ENCODE measurements at places on chromosomes 16 and 17.

DNA sequence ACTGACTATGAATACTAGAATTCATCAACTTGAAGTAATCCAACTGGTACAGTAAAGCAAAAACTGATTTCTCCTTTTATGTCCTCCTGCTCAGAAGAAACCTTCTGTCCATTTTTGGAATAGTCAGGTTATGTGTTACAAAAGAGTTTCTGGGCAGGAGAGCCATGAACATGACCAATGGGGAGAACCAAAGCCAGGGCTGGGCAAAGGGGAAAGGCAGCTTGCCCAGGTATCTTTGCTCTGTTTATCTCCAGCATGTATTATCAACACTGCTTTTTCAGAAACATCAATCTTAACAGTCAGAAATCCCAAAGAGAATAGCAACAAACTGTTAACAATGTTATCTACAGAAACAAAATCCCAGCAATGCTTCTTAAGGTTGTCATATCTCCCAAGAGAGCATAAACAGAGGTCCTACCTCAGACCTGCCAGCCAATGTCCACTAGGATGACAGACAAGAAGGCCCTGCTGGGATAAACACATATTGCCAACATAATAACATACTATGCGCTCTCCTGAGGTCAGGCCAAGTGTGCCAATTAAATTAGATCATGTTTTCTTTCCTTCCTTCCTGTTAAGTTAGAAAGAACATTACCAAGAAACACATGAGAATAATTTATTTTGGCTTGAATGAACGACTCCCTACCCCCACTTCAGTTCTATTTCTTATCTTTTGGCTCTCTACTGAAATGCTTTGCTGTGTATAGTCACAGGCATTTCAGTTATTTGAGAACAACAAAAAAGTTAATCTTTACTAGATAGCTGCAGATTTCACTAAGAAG is 28.0 kb downstream of the BLMH start:
- no peak for DNase-seq

- DNase-seq = no peak
These were observed 7.4 kb upstream of the FN3KRP start for GRCh38 chr17:82709024-82709675.

GRCh38 chr16:48295488-48296281 is 48.3 kb upstream of the ABCC11 start:
- peak; percentile 70 for DNase-seq

DNA sequence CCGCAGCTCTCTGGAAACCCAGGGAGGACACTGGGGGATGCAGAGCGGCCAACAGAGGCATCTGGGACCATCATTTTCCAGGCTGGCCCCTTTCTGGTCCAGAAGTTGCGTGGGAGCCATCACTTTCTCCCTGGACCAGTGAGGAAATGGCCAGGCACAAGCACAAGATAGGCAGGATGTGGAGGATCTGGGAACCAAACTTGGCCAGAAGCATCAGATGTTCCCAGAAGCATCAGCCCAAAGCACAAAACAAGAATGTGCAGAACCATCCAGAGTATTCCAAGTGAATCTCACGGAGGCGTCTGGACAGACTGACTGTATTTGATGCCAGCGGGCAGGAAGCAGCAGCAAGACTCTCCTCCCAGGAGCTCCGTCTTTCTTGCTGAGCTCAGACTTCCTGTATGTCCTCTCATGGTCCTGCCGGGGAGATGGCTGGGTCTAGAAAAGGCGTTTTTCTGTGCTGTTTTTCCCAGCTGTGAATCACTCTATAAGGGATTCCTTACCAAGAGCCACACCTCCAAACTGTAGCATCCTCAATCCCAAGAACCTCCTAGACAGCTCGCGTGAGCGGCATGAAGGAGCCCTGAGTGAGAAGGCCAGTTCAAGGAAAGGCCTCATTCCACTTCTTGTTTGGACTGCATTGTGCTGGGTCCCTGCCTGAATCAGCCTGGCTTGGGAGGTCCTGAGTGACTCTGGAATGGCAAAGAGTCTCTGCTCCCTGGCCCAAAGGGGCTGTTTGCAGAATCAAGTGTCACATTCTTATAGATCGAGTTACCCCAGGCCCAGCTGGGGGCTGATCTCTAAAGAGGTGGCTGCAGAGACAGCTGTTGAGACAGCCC is 49.5 kb upstream of the MTSS2 start:
- DNase-seq = no peak

DNA sequence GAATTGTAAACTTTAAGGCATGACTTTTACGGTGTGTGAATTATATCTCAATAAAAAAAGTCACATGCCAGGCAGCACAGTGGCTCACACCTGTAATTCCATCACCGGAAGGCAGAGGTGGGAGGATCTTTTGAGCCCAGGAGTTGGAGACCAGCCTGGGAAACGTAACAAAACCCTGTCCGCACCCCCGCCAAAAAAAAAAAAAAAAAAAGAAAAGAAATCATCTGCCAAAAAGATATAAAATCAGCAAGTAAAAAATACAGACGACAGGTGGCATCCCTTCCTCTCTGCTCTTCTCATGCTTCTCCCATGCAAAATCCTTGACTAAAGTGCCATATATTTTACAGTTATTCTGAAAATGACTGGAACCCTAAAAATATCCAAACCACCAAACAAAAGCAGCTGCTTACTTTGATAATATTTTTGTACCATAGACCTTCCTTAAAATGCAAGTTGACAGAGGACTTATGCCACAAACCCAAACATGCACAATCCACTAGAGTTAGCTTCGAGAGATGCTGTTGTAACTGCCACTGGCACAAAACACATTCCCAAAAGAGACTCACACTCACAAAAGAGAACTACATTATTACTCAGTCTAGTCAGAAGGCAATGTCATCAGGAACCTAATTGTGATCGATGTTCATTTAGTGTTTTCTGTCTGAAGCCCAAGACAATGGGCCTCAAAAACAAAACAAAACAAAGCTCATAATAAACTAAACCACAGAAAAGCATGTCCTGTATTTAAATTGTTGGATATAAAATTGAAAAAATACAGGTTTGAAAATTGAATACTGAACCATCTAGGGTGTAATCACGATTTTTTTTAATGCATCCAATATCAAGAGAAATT is 2.4 kb downstream of the CRLF3 start:
- DNase-seq = no peak

- no peak for DNase-seq
These were observed 10.8 kb upstream of the RIPOR1 start for GRCh38 chr16:67517661-67518423.

DNA sequence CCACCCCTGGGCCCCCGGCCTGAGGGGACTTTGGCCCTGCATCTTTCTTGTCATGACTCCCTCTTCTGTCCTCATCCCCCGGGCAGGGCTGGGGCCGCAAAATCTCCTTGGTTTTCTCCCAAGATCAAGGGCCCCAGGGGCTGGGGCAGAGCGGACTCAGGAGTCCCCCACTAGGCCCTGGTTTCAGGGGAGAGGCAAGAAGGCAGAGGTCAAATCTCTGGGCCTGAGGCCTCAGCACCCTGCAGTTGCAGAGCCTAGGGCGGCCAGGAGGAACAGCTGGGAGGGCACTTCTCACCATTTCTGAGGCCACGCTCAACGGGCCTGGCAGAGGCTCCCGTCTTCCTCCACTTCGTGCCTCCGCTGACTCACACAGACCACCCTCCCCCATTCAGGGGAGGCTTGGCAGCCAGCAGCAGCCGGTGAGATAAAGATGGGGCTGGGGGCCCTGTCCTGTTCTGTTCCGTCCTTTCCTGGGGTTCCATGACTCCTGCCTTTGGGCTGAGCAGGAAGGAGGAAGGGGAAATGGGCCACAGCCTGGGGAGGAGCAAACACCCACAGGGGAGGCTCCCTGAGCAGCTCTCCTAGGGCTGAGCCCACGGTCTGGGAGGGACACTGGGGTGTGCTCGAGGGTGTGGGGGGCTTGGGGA is 12.4 kb downstream of the ZSCAN10 start:
- DNase-seq = no peak

DNA sequence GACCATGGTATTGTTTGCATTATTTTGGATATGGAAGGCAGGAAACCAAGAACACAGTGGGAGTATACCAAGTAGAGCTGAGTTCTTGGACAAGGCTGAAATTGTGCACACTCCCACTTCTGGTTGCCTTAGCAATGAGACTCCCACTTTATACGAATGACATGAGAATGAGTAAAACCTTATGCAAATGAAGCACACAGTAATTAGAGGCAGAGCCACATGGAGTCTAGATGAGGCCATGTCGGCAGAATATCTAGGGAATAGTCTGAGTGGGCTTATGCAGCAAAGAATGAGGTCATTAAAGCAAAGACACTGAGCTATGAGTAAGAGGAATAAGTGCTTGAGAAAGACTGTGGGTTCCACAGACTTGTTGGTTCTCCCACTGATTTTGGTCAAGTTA is 178.7 kb downstream of the GRIN2A start:
- DNase-seq = no peak

DNA sequence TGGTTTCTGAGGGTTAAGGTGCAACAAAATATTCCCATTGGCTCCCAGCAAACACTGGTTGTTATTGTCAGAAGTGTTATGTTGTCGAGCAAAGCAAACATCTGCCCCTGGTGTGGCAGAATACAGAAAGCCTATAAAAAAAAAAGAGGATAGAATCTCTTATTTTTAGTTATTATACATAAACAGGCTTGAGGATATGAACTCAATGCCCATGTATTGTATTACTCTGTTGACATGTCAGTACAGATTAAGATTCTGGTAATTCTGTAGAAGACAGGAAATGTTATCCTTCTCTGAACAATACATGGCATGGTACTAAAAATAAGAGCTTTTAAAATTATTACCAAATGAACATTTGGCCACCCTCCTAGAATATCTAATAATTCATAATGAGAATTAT is 73.7 kb downstream of the CA4 start:
- DNase-seq = no peak

DNA sequence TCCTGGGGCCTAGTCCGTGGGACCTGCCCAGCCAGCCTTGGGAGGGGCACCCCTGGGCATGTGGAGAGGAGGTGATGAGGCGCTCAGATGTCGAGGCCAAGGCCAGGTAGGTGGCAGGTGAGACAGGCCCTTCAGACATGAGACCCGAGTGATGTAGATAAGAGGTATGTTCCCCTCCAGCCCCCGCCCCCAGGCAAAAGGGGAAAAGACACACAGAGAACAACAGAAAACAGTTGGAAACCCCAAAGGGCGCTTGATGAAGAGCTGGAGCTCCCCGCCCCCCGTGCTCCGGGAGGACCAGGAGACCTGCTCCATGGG is 95.4 kb upstream of the CBX4 start:
- DNase-seq = no peak

DNA sequence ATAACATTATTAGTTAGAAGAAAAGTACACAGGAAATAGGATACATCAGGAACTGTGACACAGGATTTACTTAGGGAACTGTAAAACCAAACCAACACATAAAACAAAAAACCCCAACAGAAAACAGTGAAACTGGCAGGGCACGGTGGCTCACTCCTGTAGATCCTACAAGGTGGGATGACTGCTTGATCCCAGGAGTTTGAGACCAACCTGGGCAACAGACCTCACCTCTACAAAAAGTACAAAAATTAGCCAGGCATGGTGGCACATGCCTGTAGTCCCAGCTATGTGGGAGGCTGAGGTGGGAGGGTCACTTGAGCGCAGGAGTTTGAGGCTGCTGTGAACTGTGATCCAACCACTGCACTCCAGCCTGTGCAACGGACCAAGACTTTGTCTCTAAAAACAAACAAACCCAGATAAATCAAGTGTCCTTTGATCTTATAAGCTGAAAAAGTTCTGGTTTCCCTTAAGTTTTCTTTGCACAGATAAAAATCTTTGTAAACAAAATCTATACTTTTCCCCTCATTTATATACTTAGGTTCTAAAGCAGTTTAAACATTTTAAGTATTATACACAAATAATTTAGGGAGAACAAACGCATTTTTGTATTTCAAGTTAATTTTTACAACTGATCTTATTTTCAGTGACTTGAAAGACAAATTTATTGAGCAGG is 111.5 kb upstream of the TOB1 start:
- DNase-seq = no peak

- DNase-seq = no peak
These were observed 230.7 kb upstream of the CCL2 start for GRCh38 chr17:34024386-34024785.

DNA sequence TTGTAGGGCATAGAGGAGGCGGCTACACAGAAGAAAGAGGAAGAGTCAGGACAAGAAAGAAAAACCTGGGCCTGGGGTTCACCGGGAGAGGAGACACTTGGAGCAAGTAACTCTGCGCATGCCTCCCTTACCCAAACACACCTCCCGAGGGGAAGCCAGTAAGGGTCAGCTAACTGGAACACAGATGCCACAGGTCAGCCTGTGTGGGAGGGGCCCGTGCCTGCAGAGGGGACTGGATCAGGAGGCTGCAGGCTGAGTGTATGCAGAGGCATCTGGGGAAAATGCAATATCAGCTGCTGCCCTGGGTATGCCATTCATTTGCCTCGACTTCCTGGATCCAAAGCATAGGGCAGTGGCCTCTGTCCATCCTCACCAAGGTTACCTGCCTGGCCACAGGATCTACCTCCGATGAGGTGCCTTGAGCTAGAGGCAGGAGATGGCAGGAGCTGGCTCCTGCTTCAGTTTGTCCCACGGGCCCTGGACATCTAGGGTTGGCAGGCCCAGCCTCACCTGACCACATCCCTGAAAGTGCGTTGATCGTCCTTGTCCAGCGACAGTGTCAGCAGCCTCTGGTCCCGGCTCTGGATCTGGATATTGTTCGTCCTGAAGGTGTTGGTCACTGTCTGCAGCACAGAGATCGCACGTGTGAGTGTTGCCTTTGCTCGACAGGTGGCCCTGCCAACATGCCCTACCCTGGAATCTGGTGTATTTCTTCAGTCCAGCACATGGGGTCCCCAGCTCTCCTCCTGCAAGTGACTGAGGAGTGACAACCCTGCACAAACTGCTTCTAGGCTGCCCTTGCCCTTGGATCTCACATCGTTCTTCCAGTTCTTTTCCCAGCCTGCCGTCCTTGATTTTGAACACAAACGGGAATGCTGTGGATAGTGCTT is 4.6 kb upstream of the MFSD6L start:
- DNase-seq = no peak

GRCh38 chr17:74738051-74738996 is 1.3 kb downstream of the RAB37 start:
- no peak for DNase-seq

DNA sequence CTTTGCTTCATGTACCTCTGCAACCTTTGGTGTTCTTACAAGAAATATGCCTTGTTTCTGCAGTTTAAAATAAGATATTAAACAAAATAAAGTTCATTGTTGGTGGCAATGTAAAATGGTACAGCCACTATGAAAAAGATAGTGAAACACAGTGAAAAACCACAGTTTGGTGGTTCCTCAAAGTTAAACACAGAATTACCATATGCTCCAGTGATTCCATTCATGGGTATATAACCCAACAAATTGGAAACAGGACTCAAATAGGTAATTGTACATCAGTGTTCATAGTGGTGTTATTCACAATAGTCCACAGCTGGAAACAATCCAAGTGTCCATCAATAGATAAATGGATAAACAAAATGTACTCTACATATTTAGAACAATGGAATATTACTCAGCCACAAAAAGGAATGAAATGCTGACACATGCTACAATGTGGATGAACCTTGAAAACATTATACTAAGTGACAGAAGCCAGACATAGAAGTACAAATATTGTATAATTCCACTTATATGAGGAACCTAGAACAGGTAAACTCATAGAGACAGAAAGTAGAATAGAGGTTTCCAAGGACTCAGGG is 49.2 kb downstream of the CUEDC1 start:
- no peak for DNase-seq

- no peak for DNase-seq
These were observed 5.9 kb downstream of the GAS7 start for GRCh38 chr17:10192461-10192860.

Data from RWPE1 (cell line).